ENCODE measurements at places on chromosomes 13 and 19. TPM values are rescaled to one million over a fixed set of nuclear protein-coding genes. Genes with fewer than 3 reads are reported as not detected.

DNA sequence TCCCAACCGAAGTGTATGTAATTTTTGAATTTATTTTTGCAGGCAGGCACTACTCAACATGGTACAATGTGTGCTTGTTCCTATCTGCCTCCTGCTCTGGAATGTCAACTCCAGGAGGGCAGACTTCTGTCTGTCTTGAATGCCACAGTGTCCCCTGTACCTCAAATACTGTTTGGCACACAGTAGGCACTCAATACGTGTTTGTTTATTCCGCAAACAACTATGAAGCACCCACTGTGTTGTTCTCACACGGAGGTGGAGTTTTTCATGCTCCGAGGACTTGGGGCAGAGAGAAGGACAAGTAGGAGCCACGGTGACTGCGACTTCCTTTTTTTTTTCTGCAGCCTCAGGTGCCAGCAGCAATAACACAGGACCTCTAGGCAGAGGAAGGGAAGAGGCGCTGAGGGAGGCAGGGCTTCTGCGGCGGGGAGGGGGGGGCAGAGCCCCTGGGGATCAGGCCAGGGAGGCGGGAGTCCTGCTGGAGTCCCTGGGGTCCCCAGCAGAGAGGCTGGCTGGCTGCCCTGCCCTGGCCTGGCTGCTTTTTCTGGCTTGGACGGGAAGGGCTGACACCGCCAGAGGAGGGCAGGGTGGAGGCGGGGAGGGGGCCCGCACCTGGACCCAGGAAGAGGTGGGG lies 29.3 kb upstream of the TNFAIP8L1 start:
- no peaks in the 10 kb centered on the region for H3K4me1 ChIP-seq
- no peaks in the 10 kb centered on the region for H3K36me3 ChIP-seq
- no peak overlapping the region for H3K27ac ChIP-seq
- H3K27me3 ChIP-seq: peaks cover 15% of the 10 kb centered on the region

NLRP5 gene
- total RNA-seq: not detected

TEX101 gene
- total RNA-seq: not detected

DNA sequence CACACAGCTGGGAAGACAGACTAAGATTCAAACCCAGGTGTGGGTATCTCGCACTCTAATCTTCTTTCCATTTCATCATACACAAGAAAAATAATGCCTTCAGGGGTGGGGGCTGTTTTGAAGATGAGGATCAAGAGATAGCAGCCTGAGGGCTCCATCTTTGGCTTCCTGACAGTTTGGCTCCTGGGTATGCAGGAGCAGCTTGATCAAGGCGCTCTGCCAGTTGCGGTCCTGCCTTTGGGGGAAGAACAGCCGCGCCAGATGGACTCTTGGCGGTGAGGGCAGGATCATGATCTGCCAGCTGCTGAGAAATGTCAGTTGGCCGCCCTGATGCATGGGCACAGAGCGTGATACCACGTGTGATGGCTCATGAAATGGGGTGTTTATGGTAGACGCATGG lies 119.1 kb downstream of the IER2 start:
- no peaks in the 10 kb centered on the region for H3K36me3 ChIP-seq
- peaks cover 3% of the 10 kb centered on the region for H3K27me3 ChIP-seq
- DNase-seq: no peak
- H3K4me1 ChIP-seq: no peaks in the 10 kb centered on the region
- no peak overlapping the region for H3K27ac ChIP-seq
- H3K4me3 ChIP-seq: no peak overlapping the region

CGB5 gene
- not detected for total RNA-seq

YJEFN3 gene
- 9.7 TPM for total RNA-seq

FOXA3 gene
- 0.60 TPM for total RNA-seq

DNA sequence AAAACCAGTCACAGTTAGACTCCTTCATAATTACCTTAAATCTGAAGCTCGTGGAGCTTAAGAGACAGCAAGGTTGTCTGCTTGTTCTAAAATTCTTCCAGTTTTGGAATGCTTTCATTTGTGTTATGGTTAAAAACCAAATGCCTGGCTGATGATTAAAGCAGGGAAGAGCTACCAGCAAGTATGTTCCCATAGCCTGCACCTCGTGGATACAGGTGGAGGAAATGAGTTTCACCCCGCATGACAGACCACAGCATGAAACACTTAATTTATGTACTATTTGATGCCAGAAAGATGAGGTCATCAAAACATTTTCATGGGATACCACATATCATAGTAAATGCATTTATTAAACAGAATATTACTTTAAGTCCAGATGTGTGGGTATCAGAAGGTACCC lies 416 bp upstream of the DOCK9 start:
- peaks cover 5% of the 10 kb centered on the region for H3K36me3 ChIP-seq
- DNase-seq: no peak
- no peak overlapping the region for H3K4me3 ChIP-seq
- no peak overlapping the region for H3K27ac ChIP-seq

- no peak overlapping the region for H3K4me3 ChIP-seq
- no peaks in the 10 kb centered on the region for H3K4me1 ChIP-seq
- DNase-seq: no peak
- H3K36me3 ChIP-seq: peaks cover 99% of the 10 kb centered on the region
Measured at GRCh38 chr19:9566729-9567128, 17.6 kb downstream of the ZNF121 start.

GRCh38 chr13:29733147-29733611 lies 117.2 kb downstream of the UBL3 start:
- H3K27ac ChIP-seq: no peak overlapping the region
- no peaks in the 10 kb centered on the region for H3K36me3 ChIP-seq
- peaks cover 11% of the 10 kb centered on the region for H3K4me1 ChIP-seq
- H3K27me3 ChIP-seq: peaks cover 55% of the 10 kb centered on the region

- no peak overlapping the region for H3K4me3 ChIP-seq
- H3K4me1 ChIP-seq: peaks cover 7% of the 10 kb centered on the region
- H3K36me3 ChIP-seq: peaks cover 10% of the 10 kb centered on the region
Measured at GRCh38 chr19:51091895-51092873, 9.5 kb upstream of the KLK14 start.

OR10H2 gene
- not detected for total RNA-seq

All from activated T-helper 2 cell treated with anti-CD3 and anti-CD28 coated beads, Interferon-gamma antibody, Interleukin-2, Interleukin-4, amounts not matched to agents 10 μg/mL and 5 μg/mL and 100 μg/mL, durations not matched to agents 14 hours and 24 hours and 36 hours (primary cell).